Left hindlimb (tissue), 1 donor: ENCODE measurements at places on chromosomes 1 and 21.
A peak's percentile ranks its signal among the peaks of the same experiment; 100 is the strongest.

- DNase-seq, result no peak
Observed at GRCh38 chr1:66137235-66137634, 344.5 kb downstream of the PDE4B start.

DNA sequence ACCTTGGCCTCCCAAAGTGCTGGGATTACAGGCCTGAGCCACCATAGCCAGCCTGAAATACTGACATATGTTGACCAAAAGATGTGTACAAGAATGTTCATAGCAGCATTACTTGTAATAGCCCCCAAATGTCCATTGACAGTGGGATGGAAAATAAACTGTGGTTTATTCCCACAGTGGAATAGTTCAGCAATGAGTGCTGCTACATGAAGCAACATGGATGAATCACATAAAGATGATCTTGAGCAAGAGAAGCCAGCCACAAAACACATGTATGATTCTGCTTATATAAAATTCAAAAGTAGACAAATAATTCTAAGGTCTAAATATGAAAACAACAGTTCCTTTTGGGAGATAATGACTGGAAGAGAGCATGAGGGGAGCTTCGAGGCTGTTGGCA lies 9.1 kb upstream of the CREG1 start:
- no peak for DNase-seq

DNA sequence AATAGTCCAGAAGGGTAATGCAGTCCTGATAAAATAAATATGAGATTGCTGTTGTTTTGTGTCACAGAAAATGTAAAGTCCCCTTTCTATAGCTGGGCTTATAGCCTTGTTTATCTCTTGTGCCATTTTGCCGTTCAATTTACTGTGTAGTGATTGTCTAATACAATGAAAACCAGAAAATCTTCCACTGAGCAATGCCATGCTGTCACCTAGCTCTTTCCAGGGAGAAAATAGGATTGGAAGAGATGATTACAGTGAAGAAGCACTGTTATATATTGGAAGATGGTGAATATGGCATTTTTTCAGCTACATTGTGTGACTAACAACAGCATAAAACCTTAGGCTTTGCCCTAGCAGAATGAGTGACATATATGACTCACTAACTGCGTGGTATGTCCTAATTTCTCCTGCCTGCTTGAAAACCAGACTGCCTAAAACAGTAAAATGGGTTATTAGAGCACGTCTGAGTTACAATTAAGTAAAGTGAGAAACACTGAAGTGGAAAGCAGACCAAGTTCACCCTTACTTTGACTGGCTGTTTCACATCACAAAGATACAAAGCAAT lies 332.4 kb upstream of the ZP4 start:
- no peak for DNase-seq

DNA sequence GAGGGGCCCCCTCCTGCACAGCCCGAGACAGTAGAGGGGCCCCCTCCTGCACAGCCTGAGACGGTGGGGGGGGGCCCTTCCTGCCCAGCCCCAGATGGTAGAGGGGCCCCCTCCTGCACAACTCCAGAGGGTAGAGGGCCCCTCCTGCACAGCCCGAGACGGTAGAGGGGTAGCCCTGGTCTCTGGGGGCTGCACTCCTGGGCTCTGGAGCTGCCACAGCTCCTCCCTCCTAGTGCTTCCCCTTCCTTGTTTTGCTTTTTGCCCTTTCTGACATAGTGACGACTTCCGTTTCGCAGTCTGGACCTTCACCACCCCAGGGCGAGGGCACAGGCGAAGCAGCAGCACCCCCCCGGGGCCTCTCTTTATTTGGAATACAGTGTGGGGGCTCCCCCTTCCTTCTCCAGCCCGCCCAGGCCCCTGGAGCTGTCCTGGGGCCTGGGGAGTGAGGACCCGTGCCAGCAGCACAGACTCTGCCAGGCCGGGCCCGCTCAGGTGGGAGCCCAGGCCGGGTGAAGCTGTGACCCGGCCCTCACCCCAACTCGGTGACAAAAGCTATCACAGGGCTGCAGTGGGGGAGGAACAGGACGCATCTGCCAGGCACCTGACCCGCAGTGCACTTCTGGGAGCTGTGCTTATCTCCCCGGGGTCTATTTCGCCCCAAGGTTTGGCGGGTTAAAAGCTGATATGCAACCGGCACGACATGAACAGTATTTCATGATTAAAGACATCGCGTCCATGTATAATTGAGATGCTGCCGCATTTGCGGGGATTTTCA lies 1.1 kb upstream of the PRXL2B start:
- peak; percentile 63 for DNase-seq

DNA sequence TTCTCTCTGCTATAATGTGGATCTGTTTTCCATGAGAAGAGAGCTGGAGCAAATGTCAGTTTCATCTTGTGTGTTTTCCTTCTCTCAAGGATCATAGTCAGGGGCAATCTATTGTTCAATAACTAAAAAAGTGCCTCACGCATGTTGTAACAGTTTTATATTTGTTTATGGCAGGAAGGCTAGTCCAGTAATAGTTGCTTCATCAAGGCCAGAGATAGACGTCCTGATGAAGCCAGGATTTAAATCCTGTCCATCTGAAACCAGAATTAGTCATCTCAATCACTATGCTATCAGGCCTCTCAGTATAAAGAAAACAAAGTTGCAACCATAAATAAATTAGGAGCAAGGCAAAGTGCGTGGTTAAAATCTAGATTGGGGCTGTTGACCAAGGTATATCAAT lies 30.2 kb upstream of the DUSP10 start:
- no peak for DNase-seq

- no peak for DNase-seq
Observed at GRCh38 chr21:41973861-41974751, 20.3 kb upstream of the C2CD2 start.

- DNase-seq, result no peak
Observed at GRCh38 chr1:23564529-23565122, 5.3 kb upstream of the ID3 start.

- DNase-seq, result no peak
Observed at GRCh38 chr1:91836331-91837040, 49.5 kb downstream of the TGFBR3 start.

- peak; percentile 51 for DNase-seq
Observed at GRCh38 chr1:87167157-87167789, 161.4 kb upstream of the LMO4 start.
